RKO (cell line): ENCODE measurements at places on chromosomes 4 and X.

GRCh38 chrX:21756785-21757529 is 959 bp downstream of the SMPX start:
- DNase-seq, result no peak

DNA sequence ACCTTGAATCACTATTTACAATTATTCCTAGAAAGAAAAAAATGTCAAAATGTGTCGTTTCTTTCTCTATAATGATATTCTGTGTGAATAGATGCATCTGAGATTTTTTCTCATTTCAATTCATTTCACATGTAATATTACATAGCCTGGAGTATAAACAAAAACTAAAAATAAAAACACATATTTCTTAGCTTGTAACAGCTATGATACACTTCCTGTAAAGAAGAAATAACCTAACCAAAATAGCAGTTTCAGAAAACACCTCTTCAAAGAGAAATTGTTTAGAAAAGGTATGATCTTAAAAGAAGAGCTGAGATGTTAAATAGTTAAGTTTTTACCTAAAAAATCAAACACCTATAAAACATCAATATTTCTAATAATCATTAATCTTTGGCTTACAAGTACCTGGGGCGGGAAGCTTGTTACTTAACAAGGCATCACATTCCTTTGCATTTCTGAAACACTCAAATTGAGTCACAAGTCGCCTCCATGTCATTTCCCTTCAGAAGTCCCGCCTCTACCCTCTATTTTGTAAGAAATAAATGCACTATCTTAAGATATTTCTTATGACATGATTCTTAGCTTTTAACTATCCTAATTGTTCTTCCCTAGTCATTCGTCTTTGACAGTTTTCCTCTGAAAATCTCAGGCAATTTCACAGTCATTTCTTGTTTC is 76.5 kb downstream of the PCDH18 start:
- no peak for DNase-seq

- no peak for DNase-seq
Observed at GRCh38 chr4:158129694-158130093, 43.1 kb downstream of the GASK1B start.

DNA sequence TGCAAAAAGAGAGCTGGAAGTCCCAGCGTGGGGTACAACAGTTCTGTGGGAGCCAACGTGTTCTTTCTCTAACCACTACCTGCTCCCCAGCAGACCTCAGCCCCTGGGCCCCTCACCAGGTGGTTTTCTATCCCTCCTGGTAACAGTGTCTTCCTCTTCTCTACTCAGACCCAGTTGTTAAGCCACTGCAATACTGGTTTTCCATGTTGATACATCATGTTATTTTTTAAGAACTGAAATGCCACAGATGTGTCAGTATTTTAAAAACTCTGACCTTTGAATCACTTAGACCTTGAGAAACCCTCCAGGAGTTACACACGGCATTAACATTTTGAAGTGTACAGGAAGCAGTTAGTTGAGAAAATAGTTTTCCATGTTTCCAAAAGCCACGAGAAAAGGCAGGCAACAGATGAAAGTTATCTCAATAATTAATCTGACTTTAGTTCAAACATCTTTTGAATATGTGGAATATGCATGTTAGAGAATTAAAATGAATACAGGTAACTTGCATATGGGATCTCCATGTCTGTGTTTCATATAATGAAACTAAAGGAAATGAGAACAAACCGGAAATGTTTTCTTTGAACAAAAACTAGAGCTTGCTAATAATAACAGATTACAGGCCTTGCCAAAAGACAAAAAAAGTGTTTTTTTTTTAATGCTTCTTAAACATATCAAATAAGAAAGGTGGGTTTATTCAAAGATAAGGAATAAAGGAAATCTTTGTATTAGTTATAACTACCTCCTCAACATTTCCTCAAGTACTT is 108.8 kb downstream of the ZNF827 start:
- DNase-seq, result no peak
